ENCODE measurements at places on chromosomes 11 and 22. TPM values are rescaled to one million over a fixed set of nuclear protein-coding genes. Genes with fewer than 3 reads are reported as not detected.
A peak's percentile ranks its signal among the peaks of the same experiment; 100 is the strongest.

The SH3BP1 gene
- total RNA-seq: 126 TPM

DNA sequence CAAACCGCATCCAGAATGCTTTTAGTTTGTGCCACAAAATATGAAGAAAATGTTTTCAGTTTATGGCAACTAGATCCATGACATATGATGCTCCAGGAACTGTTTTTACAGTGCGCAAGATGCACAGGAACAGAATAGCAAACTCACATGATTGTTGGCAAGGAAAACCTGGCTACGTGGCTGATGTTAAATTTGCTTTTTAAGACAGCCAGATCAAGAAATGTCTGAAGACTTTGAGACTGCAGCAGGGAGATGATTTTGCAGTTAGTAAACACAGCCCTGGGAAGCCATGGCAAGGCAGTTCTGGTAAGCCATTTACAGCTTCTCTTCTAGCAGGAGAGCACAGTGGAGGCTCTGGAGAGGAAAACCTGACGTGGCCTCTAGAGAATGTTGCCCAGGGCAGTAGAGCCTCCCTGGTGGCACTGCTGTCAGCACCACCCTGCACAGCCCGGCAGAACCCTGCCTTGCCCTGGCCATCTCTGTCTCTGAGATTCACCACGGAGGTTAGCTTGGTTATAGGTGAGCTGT lies 69.8 kb upstream of the TNRC6B start:
- no peaks in the 10 kb centered on the region for H3K27me3 ChIP-seq
- H3K4me1 ChIP-seq: peaks cover 20% of the 10 kb centered on the region
- H3K4me3 ChIP-seq: peak overlapping the region; percentile 76

The PLEKHA7 gene
- total RNA-seq: 1.8 TPM

The E2F8 gene
- total RNA-seq: 0.35 TPM

- H3K36me3 ChIP-seq: no peaks in the 10 kb centered on the region
- DNase-seq: peak; percentile 36
- no peak overlapping the region for H3K27ac ChIP-seq
- no peaks in the 10 kb centered on the region for H3K4me1 ChIP-seq
- no peak overlapping the region for H3K4me3 ChIP-seq
Observed at GRCh38 chr11:9858822-9859221, 194.9 kb downstream of the SWAP70 start.

DNA sequence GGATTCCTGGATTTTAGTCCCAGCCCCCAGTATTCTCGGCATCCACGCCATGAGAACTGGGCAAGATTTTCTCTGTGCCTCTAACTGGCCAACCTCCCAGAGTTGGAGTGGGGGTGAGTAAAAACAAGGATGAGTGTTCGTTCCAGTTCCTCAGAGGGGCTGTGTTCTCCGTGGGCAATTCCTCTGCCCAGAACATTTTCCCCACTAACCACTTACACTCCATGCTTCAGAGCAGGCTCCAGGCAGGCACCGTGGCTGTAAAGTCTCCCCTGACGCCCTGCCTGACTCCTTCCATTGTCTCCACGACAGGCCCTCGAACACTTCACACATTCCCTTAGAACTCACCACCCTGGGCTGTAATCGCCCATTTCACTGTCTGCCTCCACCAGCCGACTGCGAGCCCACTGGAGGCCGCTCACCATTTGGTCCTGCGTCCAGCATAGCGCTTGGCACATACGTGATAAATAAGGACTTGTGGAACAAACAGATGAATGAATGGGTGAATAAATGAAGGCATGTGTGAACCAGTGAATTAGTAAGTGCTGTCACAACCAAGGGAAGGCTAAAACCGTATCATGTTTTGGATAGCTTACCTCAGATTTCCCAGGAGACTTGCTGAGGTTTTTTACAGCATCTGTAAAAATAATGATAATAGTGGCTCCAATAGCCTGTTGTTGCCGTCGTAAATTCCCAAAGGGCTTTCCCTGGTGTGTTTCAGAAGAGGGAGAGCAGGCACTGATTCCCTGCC lies 6.1 kb downstream of the APLNR start:
- H3K36me3 ChIP-seq: no peaks in the 10 kb centered on the region
- H3K4me3 ChIP-seq: no peak overlapping the region
- no peak for DNase-seq
- no peak overlapping the region for H3K27ac ChIP-seq

- peaks cover 14% of the 10 kb centered on the region for H3K4me1 ChIP-seq
- H3K4me3 ChIP-seq: peak overlapping the region; percentile 77
- peak; percentile 86 for DNase-seq
- peak overlapping the region; percentile 69 for H3K27ac ChIP-seq
- no peaks in the 10 kb centered on the region for H3K27me3 ChIP-seq
- peaks cover 23% of the 10 kb centered on the region for H3K36me3 ChIP-seq
Observed at GRCh38 chr22:30922151-30922611, 46.4 kb downstream of the MORC2 start.

DNA sequence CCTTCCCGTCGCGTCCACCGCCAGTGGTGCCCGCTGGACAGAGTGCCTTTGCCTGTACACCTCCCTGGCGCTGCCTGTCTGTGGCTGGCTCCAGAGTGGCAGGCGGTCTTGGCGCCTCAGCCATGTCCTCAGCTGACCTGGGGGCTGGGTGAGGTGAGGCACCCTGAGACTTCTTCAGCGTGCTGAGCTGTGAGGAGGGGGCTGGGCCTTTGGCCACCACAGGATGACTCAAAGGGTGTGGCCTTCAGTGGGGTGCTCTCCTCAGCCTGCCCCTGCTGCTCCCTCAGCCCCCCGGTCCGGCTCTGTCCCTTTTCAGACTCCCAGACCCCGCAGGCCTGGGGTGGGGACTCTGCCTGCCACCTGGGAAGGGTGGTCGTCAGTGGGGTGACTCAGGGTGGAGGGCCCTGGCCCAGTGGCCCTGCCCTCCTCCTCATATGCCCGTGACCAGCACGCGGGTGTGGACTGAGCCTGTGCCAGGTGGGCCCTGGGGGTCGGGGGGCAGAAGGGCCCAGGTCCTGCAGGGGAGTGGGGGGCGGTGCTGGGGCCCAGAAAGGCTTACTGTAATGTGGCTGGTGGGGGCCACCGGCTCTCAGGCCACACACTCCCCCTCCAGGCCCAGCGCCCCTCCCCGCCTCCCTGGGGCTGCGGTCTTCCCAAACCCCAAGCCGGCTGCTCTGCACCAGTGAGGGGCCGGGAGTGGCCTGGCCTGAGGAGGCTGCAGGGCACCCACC lies 15.9 kb downstream of the CRELD2 start:
- H3K4me1 ChIP-seq: peaks cover 64% of the 10 kb centered on the region
- peak; percentile 40 for DNase-seq
- H3K36me3 ChIP-seq: no peaks in the 10 kb centered on the region
- H3K27ac ChIP-seq: peak overlapping the region; percentile 96
- H3K4me3 ChIP-seq: no peak overlapping the region
- no peaks in the 10 kb centered on the region for H3K27me3 ChIP-seq

- H3K4me3 ChIP-seq: peak overlapping the region; percentile 40
- peaks cover 7% of the 10 kb centered on the region for H3K27me3 ChIP-seq
- H3K4me1 ChIP-seq: peaks cover 18% of the 10 kb centered on the region
- H3K27ac ChIP-seq: no peak overlapping the region
Observed at GRCh38 chr11:72584293-72584938, 89.8 kb downstream of the PDE2A start.

DNA sequence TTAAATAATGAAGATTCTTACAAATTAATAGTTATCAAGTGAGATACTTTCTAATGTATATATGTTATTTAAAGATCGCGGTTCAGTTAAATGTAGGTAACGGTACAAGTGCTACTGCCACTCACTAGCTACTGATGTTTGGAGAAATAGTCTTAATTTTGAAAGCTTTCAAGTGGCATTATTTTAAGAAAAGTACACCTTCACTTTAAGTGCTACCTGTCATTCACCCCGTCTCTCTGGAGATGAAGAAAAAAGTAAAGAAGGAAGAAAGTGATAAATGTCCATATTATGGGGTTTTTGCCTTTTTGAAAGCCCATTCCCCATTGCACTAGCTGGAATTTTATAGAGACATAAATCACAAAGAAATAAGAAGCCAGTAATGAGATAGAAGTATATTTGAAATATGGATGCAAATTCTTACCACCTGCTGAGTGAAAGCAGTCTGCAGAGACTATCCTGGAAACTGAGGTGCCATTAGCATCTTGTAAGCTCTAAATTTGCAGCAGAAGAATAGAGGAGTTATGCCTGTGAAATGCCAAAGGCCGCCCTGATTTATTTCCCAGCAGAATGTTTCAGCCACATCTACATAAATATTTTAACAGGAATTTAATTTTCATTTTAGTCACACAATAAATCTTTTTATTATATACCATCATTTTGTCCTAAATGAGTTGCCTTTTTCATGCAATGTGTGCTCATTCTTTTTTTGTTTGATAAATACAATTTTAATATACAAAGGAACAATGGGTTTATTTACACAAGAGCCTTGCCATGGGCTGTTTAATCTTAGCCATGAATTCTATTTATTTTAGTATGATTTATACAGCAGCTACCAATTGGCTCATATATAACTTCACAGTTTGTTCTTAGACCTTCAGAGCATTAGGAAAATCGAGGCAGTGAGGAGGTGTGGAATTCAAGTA lies 489.9 kb upstream of the RAG2 start:
- no peaks in the 10 kb centered on the region for H3K36me3 ChIP-seq
- no peaks in the 10 kb centered on the region for H3K4me1 ChIP-seq
- H3K27ac ChIP-seq: no peak overlapping the region
- no peaks in the 10 kb centered on the region for H3K27me3 ChIP-seq

GRCh38 chr22:41699264-41700107 lies at the start of gene MEI1:
MEI1 (plus strand) TSS chr22:41699503; CDS start chr22:41699539, 36 bp downstream.
- peak within 1 kb of the TSS; percentile 57 for H3K4me3 ChIP-seq
- H3K36me3 ChIP-seq: no peaks in the 10 kb centered on the region
- H3K27me3 ChIP-seq: no peaks in the 10 kb centered on the region
- H3K27ac ChIP-seq: no peak within 1 kb of the TSS

GRCh38 chr11:124899383-124900145 lies 1.9 kb upstream of the ROBO4 start:
- no peaks in the 10 kb centered on the region for H3K36me3 ChIP-seq
- H3K27me3 ChIP-seq: peaks cover 12% of the 10 kb centered on the region

GRCh38 chr11:74055938-74056337 lies 47.1 kb upstream of the UCP3 start:
- H3K4me3 ChIP-seq: no peak overlapping the region
- H3K36me3 ChIP-seq: peaks cover 18% of the 10 kb centered on the region
- H3K4me1 ChIP-seq: no peaks in the 10 kb centered on the region
- no peak for DNase-seq
- no peaks in the 10 kb centered on the region for H3K27me3 ChIP-seq
- H3K27ac ChIP-seq: no peak overlapping the region

- no peaks in the 10 kb centered on the region for H3K4me1 ChIP-seq
- no peaks in the 10 kb centered on the region for H3K36me3 ChIP-seq
- no peak for DNase-seq
- H3K27ac ChIP-seq: no peak overlapping the region
Observed at GRCh38 chr11:19537803-19538453, 174.7 kb upstream of the NAV2 start.

The GUCY1A2 gene
- total RNA-seq: not detected

The SUN2 gene
- 454 TPM for total RNA-seq

DNA sequence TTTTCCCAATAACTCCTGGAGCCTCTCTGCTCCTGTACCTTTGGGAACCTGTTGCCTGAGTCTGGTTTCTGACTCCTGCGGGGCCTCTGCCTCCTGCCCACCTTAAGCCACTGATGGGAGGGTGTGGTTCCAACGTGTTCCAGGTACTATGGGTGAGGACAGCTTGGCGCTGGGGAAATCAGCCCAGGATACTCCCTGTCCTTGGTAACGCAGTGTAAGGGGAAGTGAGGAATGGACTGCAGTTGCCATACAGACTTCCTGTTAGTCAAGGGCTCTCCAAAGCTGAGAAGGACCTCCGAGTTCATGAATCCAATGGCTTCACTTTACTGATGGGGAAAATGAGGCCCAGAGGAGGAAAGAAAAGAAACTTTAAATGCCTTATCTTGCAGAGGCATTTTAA lies 1.2 kb upstream of the MARK2 start:
- peak overlapping the region; percentile 87 for H3K27ac ChIP-seq
- no peak for DNase-seq
- no peaks in the 10 kb centered on the region for H3K27me3 ChIP-seq

The TTC38 gene
- total RNA-seq: 7.1 TPM

The TSSK2 gene
- total RNA-seq: not detected

The CST6 gene
- not detected for total RNA-seq

DNA sequence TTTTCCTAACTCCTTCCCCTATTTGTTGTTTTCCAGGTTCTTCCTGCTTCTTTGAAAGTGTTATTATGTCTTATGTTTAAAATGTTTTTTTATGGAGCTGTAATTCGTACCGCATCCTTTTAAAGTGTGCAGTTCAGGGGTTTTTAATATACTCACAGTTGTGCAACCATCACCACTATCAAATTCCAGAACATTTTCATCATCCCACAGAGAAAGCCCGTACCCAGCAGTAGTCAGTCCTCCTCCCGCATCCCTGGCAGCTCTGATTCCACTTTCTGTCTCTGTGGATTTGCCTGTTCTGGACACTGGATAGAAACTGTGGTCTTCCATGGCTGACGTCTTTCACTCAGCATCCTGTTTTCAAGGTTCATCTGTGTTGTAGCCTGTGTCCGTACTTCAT lies 73.7 kb downstream of the JAM3 start:
- no peak for DNase-seq
- no peak overlapping the region for H3K4me3 ChIP-seq
- H3K27me3 ChIP-seq: no peaks in the 10 kb centered on the region

DNA sequence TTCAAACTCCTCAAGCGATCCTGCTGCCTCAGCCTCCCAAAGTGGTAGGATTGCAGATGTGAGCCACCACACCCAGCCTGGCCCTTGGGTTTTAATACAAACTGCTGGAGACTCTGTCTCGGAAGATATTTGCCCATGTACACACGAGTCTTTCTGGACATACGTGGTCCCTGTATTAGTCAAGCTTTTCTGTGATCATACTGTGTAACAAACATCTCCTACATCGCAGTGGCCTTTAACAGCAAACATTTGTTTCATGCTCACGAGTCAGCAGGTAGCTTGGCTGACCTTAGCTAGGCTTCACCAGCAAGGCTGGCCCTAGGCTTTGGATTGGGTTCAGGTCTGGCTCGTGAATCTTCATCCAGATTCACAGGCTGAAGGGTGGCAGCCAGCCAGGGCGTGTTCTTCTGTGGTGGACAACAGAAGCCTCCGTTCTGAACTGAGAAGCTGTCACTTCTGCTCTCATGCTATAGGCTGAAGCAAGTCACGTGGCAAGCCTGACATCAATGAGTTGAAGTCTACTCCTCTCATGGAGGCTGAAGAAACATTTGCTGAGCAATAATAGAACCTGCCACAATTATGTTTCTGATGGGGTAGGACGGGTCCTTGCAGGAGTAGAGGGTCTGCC lies 8.8 kb downstream of the KIAA1671 start:
- no peaks in the 10 kb centered on the region for H3K4me1 ChIP-seq
- no peaks in the 10 kb centered on the region for H3K27me3 ChIP-seq
- H3K27ac ChIP-seq: no peak overlapping the region
- no peaks in the 10 kb centered on the region for H3K36me3 ChIP-seq
- H3K4me3 ChIP-seq: no peak overlapping the region
- no peak for DNase-seq

The CTSW gene
- 12.4 TPM for total RNA-seq

Measured in CD4-positive, CD25-positive, alpha-beta regulatory T cell (primary cell).